Tibial nerve (tissue), 4 donors: ENCODE measurements at places on chromosomes 1 and 21.

GRCh38 chr1:90882221-90882620, 139.6 kb downstream of the ZNF644 start:
- H3K36me3 ChIP-seq = no peaks in the 10 kb centered on the region
- H3K4me1 ChIP-seq = no peaks in the 10 kb centered on the region
- no peak overlapping the region for H3K4me3 ChIP-seq
- no peaks in the 10 kb centered on the region for H3K27me3 ChIP-seq

- no peaks in the 10 kb centered on the region for H3K4me1 ChIP-seq
- no peaks in the 10 kb centered on the region for H3K36me3 ChIP-seq
- no peak overlapping the region for H3K27ac ChIP-seq
- H3K4me3 ChIP-seq = no peak overlapping the region
- DNase-seq = no peak
Observed at GRCh38 chr21:37799211-37800056, 116.8 kb downstream of the KCNJ6 start.

- H3K27ac ChIP-seq = peak overlapping the region; percentile 56
- peaks cover 33% of the 10 kb centered on the region for H3K36me3 ChIP-seq
- H3K4me1 ChIP-seq = no peaks in the 10 kb centered on the region
Observed at GRCh38 chr1:236051242-236051791, 13.6 kb downstream of the NID1 start.

- no peak for DNase-seq
- no peak overlapping the region for H3K27ac ChIP-seq
- H3K4me3 ChIP-seq = no peak overlapping the region
- H3K36me3 ChIP-seq = peaks cover 8% of the 10 kb centered on the region
- H3K4me1 ChIP-seq = no peaks in the 10 kb centered on the region
- no peaks in the 10 kb centered on the region for H3K27me3 ChIP-seq
Observed at GRCh38 chr1:154443274-154444013, 38.3 kb downstream of the IL6R start.

DNA sequence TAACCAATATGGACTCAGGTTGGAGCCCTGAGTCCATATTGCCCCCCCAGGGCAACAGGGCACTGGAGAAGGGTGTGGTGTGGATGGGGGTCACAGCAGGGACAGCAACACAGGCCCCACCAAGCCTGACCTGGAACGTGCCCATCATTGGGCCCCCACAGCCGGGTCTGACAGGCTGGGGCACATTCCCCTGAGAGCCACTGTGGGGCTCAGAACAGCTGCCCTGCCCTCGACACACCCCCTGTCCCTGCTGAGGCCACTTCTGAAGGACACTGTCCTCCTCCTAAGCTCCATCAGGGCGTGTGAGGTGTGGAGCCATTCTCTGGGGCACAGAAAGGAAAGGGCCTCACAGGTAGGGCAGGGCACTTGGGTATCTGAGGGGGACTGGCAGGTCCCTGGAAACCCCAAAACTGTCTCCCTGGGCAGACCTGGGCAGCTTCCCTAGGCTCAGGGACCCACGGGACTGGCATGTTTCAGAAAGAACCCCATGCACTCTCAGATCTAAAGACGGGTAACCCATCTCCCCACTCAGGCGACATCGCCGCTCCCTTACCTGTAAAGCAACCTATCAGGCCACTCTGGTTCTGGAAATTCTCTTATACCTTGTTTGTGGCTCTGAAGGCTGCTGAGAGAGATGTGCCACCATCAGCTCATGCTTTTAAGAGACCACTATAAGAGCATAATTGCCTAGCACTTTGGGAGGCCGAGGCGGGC, 95.5 kb downstream of the DMRTB1 start:
- no peaks in the 10 kb centered on the region for H3K36me3 ChIP-seq
- no peak overlapping the region for H3K27ac ChIP-seq
- H3K27me3 ChIP-seq = no peaks in the 10 kb centered on the region
- no peaks in the 10 kb centered on the region for H3K4me1 ChIP-seq
- H3K4me3 ChIP-seq = no peak overlapping the region

DNA sequence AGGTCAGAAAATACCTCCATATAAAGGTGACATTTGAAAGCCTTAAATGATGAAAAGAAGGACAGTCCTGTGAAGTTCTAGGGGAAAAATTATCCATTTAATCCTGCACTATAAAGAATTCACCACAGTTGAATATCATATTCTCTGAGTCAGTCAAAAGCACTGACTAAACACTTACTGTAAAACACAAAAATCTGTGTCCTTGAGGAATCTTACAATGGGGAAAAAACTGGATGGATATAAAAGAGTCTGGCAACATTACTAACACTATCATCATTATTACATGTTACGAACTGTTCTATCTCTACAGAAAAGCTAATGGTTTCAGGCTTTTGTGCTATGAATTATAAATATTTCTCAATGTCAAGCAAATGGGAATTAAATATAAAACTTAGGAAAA, 42.4 kb upstream of the HP1BP3 start:
- peaks cover 2% of the 10 kb centered on the region for H3K4me1 ChIP-seq
- no peak for DNase-seq

DNA sequence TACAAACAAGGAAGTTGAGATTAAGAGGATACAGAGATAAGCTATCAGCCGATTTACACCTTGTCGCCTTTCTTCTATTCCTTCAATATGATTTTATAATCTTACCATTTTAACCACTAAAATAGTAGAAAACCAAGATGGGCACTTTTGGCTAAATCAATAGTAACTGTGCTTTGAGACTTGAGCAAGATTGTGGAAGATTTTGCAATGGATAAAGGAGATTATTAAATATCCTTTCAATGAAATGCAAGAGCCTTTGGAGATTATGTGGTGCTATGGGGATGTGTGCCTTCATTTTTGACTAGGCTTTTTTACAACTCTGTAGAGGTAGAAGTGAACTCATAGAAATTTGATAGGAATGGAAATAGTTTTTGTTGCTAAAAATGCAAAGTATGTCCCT, 33.7 kb downstream of the ADAMTS1 start:
- DNase-seq = no peak
- H3K27me3 ChIP-seq = no peaks in the 10 kb centered on the region
- H3K4me3 ChIP-seq = no peak overlapping the region
- peaks cover 15% of the 10 kb centered on the region for H3K4me1 ChIP-seq
- peak overlapping the region; percentile 7 for H3K27ac ChIP-seq

DNA sequence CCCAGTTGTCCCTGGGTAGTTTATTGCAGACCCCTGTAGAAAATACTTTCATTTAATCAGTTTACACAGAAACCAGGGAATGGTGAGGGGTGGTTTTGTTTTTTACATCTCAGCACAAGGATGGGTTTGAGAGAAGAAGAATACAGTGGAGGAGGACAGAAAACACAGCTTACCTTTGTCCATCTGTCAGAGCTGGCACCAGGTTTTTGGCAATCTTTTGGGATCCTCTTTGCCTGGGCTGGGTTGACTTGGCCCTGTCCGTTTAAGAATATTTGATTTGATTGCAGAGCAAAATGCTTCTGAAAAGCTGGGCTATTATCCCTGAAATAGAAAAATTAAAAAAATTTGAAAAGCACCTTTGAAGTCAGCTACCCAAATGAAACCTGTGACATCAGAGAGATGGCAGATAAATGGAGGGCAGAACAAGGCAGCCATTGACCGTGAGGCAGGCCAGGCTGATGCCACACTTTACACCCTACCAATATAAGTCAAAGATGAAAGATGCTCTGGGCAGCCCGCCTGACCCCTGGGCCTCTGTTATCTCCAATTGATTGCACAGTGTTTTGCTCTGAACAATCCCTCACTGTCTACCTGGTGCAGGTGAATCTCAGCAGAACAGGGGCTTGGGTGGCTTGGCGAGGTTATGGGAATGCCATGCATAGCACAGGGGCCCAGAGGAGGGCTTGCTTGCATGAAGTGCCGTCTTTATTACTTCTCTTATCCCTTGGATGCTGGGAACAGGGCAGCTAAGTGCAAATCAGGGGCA, 218.8 kb downstream of the LMX1A start:
- H3K27ac ChIP-seq = no peak overlapping the region
- DNase-seq = no peak
- H3K4me3 ChIP-seq = no peak overlapping the region
- no peaks in the 10 kb centered on the region for H3K4me1 ChIP-seq
- H3K27me3 ChIP-seq = peaks cover 24% of the 10 kb centered on the region
- H3K36me3 ChIP-seq = no peaks in the 10 kb centered on the region

DNA sequence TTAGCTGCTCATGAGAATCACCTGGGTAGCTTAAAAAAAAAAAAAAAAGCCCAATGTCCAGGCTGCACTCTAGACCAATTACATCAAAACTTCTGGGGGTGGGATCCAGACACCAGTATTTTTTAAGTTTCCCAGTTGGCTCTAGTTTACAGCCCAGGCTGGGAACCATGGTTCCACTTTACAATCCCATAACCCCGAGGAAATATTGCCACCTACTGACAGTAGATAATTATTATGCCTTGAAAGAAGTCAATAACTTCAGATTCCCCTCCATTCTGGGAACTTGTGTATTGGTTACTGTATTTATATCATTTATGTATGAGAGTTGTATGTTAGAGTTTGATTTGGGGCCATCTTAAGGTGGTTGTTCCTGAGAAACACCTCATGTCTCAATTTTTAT, 100.2 kb downstream of the SPATA46 start:
- H3K36me3 ChIP-seq = no peaks in the 10 kb centered on the region
- no peaks in the 10 kb centered on the region for H3K27me3 ChIP-seq
- no peak for DNase-seq
- H3K4me1 ChIP-seq = no peaks in the 10 kb centered on the region
- H3K27ac ChIP-seq = no peak overlapping the region
- no peak overlapping the region for H3K4me3 ChIP-seq
